Mammary microvascular endothelial cell (primary cell): ENCODE measurements at places on chromosomes 6 and 20. TPM values are rescaled to one million over a fixed set of nuclear protein-coding genes. Genes with fewer than 3 reads are reported as not detected.

MRAP2 gene
- total RNA-seq = 0.07 and 0.39 TPM in 2 replicates

RAET1L gene
- not detected in 2 replicates for total RNA-seq

UBD gene
- total RNA-seq = 23.4 and 24.5 TPM in 2 replicates

HTR1E gene
- total RNA-seq = not detected in 2 replicates

MICB gene
- 19.6 and 21.7 TPM in 2 replicates for total RNA-seq
